Activated T-helper 1 cell treated with anti-CD3 and anti-CD28 coated beads, Interleukin-2, amount 50 U/mL, for 16 hours (primary cell): ENCODE measurements at places on chromosomes 5 and 9.

DNA sequence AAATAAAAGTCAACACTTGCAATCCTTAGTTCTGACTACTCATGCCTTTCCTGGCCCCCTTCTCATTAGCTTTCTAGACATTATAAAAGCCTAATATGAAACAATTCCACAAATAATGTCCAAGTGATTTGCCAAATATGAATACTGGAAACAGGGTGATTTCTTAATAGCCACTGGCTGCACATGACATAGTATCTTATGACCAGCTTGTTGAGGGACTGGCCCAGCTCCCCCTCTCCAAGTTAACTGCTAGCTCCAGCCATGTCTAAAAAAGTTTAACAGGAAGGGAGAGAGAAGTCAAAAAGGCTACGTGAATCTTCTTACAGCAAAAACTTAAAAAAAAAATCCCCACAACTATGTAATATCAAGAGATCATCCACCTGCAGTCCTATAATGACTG, 1.5 kb downstream of the CERT1 start:
- DNase-seq: no peak

DNA sequence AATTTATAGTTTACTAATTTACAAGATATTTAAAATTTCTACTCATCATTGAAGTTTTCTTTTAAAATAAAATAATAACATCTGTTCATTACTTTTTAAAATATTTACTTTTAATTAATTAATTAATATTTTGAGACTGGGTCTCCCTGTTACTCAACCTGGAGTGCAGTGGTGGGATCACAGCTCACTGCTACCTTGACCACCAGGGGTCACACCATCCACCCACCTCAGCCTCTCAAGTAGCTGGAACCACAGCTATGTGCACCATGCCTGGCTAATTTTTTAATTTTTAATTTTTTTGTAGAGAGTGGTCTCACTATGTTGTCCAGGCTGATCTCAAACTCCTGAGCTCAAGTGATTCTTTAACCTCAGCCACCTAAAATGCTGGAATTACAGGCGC, 1013.6 kb downstream of the CDH9 start:
- no peak for DNase-seq

GRCh38 chr9:37918665-37919170, 14.8 kb upstream of the SLC25A51 start:
- no peak for DNase-seq

DNA sequence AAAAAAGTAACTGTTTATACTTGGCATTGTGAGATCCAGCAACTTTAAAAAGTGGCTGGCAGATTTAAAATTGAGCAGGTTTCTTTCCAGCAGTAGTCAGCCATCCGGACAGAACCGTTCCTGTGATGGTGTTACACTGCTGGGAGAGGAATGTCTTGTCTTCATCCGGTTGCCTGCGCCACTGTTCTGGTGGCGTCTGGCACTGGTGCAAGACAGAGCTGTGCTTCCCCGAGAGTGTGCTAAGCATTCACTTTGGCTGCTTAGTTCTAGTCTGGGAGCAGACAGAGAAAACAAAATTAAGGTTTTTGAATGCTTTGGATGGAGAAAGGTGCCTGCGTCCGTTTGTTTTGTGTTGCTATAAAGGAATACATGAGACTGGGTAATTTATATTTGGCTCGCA, 35.5 kb upstream of the CREBRF start:
- no peak for DNase-seq

DNA sequence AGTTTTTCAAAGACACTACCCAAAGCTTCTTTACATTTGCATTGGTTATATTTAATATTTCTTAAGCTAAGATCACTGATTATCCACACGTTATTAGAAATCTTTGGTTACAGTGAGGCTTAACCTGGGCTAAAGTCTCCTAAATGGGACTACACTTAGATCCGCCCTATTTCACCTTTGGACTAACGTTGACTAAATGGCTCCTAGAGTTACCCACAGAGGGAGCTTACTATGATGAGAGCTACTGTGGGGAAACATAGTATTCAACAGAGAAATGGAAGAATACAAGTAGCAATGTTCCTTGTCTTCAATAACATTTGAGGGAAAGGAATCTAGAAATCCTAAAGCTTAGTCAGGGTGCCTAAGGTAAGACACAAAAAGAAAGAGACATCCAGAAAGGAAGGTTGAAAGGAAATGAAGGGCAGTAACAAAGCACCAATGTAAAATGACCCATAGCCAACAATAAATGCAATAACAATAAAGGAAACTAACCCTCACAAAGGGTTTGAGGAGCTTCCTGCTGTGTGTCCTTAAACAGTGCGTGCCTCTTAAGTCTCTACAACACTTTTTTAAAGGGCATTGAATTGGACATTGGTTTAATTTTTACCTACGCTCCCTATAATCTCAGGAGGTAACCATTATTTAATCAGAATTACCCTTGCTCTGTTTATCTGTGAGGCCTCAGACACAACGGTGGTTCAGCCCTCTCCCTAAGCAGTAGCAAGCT, 217.1 kb downstream of the PJA2 start:
- no peak for DNase-seq

DNA sequence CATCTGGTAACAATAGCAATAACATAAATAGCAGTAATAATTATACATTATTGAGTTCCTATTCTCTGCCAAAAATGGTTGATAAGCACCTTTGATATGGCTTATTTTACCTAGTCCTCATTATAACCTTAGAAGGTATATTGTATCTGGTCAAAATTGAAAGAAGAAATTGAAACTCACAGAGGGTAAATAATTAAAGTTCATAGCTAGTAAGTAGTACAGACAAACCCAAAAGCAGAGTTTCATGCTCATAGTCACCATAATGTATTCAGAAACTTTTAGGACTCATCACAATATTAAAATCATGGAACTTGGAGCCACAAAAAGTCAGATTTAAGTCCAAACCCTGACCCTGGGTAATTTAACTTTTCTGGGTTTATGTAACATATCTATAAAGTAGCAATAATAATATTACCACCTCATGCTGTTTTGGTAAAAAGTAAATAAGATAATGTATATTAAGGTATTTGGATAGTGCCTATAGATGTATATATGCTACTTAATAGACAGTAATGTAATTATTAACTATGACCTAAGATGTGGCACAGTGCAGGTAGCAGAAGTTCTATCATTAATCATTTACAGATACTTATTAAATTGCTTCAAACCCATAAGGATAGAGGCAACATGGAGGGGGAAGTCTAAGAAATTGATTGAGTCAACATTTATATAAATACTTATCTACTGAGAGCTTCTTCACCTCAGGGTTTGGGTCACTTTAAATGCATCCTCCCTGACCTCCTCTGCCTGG, 32.4 kb downstream of the STK32A start:
- DNase-seq: no peak

- DNase-seq: no peak
Observed at GRCh38 chr5:153623751-153624450, 133.4 kb downstream of the GRIA1 start.

DNA sequence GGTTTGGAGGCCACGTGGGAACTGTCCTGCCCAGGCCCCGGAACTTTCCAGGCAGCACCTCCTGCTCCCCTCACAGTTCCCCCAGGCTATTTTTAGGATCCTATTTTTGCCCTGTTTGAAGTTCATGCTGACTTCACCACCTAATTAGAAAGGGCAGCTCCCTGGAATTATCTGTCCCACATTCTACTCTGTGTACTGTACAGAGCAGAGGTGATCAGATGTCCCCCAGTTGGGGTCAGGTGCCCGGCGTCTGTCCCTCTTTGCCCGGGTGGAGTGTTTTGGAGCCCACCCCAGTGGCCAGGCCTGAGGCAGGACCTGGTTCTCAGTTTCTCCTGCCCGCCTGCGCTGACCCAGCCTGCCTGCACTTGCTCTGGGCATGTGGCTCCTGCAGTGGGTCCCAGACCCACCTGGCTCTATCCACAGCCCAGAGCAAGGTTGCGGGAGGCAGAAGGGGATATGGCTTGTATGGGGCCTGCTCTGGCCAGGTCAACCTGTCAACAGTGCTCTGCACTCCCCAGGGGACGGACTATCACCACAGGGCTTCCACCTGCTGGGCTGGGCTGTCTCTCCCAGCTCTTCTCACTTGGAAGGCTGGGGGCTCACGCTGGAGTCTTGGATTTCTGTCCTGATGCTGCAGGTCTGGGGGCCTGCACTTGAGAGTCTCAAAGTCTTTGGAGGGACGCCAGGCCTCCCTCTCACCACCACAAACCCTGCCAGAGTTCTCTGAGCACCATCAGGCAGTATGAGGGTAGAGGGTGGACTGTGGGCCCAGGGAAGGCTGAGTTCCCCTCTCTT, 268.3 kb downstream of the GADD45G start:
- DNase-seq: no peak

- no peak for DNase-seq
Observed at GRCh38 chr9:20369391-20369790, 252.9 kb downstream of the MLLT3 start.

- no peak for DNase-seq
Observed at GRCh38 chr9:96150324-96151227, 151.4 kb downstream of the HSD17B3 start.
